GM10248 (cell line): ENCODE measurements at places on chromosomes 12 and 14.

DNA sequence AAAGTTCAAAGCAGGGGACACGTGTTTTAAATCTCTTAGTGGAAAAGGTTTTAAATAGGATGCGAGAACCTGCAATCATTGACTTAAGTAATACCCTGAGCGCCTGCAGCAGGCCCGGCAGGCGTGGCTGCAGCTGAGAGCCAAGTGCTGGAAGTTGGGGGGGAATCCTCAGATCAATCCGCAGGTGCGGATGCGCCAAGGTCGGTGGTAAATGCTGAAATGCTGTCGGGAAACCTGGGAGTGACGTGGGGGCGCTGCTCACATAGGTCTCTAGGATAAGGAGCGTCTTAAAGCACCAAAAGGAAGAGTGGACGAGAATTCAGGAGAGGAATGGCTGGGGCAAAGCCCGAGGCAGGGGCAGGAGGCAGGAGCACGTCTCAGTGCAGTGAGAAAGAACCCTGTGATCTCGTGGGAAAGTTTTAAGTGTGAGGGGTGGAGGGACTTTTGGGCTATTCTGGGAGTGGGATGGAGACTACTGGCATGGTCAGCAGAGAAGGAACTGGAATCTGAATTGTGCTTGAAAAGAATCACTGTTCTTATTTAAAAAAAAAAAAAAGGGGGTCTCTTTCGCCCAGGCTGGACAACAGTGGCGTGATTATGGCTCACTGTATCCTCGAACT, 883 bp upstream of the CDCA4 start:
- DNase-seq: no peak

- DNase-seq: no peak
These were observed 28.6 kb upstream of the ARL1 start for GRCh38 chr12:101436136-101436535.

DNA sequence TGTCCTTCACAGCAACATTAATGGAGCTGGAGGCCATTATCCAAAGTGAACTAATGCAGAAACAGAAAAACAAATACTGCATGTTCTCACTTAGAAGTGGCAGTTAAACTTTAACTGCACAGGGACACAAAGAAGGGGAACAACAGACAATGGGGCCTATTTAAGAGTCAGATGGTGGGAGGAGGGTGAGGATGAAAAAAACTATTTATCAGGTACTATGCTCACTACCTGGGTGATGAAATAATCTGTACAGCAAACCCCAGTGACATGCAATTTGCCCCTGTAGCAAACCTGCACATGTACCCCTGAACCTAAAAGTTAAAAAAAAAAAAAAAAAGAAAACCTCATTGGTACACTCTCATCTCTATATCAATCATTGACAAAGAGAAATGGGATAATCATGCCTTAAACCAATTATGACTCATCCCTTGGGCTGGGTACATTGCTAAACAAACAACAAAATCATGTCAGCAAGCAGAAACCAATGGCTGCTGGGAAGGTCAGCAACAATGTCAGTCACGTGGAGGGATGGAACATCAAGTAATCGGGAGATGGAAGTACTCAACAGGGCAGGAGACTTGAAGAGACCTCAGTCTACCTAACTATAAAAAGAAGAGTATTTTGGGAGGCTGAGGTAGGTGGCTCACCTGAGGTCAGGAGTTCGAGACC, 479.2 kb downstream of the RMST start:
- no peak for DNase-seq

GRCh38 chr12:27969624-27970400, 2.7 kb downstream of the PTHLH start:
- peak; percentile 69 for DNase-seq

- no peak for DNase-seq
These were observed 43.2 kb downstream of the KRT80 start for GRCh38 chr12:52148464-52149181.

DNA sequence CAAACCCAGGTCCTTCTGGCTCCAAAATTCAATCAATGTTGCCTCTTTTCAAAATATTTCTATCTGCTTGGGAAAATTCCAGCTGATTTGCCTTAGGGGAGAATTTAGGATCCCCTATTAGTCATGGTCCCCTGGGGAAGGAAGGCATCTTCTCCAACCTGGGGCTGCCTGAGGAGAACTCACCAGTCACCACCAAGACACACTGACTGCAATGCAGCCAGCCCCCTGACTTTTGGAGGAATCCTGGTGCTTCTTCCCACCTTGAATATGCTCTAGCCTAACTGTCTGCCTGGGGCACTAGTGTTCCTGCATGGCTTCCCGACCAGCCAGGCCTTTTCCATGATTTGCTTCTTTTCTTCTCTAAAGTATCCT, 71.8 kb upstream of the BCL2L14 start:
- no peak for DNase-seq

DNA sequence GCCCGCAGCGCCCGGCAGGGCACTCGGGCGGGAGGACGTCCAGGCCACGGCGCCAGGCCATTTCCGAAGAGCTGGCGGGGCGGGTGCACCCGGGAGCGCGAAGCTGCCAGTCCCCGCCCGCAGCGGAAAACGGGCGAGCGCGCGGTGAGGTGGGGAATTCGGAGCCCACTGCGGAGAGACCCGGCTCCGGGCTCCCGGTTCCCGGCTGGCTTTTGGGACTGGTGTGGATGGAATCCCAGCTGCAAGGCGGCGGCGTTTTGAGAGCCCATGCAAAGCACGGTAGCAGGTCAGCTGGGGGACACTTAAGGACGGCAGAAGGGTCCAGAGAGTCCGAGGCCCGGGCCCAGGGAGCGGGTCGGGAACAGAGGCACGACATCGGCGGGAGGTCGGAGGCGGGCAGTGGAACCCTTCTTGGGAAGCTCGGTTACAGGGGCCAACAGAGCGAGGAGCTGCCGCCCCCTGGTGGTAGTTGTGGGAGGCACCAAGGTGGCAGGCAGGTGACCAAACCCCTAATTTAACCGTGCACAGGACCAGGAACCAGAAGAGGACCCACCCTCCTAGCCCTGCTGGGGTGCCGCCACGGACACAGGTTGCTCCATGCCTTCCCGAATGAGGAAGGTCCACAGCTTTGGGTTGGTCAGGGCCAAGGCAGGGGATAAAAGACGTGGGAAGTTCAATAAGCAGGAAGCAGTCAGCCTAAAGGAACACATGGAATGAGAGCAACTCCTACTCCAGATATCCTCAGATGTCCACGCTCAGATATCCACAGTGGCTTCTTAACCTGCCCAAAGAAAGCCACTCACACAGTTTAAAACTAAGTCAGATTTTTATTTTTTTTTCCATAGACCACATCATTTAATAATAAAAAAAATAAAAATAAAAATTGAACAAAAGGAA, 685 bp upstream of the CDH24 start:
- DNase-seq: peak; percentile 90

DNA sequence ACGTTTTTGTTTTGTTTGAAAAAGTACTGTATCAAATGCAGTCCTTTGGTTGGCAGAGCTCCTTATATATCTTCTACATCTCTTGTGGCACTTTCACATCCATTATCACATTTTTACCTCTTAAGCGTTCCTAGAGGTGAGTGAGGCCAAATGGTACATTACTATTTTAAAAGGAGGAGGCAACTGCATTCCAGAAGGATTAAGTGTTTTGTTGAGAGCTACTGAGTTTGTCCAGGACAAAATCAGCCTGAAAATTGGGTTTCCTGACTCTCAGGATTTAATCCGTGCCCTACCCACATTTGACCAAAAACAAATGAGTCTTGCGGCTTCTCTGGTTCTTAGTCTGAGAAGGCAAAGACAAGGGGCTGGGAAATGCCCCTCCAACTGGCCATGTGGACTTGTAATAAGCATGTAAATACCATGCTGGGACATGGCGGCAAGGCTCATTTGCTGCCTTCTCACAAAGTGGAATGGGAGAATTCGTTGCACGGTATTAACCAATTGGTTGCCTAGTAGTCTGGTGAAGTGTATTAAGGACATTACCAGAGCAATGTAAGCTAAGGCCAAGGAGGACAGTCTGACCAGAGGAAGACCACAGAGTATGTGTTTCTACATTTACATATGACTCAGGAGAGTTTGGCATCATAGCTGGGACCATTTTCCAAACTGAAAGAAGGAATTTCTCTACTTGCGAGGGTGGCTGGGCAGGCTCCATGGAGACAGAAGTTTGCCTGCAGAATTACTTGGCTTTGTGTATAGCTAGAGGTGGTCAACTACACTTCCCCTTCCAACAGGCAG, 175.8 kb upstream of the PLXNC1 start:
- DNase-seq: no peak

GRCh38 chr12:83065562-83065961, 378.9 kb downstream of the TMTC2 start:
- no peak for DNase-seq

- no peak for DNase-seq
These were observed 187.7 kb upstream of the ATXN7L3B start for GRCh38 chr12:74349925-74350324.

DNA sequence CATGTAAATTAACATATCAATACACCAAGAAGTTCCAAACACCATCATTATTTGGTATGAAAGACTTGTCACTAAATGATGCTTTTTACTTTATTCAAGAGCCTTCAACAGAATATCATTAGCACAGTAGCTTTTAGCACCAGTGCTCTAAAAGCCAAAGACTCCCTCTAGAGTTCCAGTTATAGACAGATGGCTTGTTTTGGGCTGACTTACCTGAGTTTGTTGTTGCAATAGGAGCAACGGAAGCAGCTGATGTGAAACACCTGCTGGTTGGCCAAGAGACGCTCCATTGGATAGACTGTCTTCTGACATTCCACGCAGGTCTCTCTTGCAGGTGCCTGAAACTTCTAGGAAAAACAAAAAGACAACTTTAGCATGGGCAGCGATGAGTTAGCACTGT, 14.5 kb upstream of the CERS5 start:
- DNase-seq: no peak

DNA sequence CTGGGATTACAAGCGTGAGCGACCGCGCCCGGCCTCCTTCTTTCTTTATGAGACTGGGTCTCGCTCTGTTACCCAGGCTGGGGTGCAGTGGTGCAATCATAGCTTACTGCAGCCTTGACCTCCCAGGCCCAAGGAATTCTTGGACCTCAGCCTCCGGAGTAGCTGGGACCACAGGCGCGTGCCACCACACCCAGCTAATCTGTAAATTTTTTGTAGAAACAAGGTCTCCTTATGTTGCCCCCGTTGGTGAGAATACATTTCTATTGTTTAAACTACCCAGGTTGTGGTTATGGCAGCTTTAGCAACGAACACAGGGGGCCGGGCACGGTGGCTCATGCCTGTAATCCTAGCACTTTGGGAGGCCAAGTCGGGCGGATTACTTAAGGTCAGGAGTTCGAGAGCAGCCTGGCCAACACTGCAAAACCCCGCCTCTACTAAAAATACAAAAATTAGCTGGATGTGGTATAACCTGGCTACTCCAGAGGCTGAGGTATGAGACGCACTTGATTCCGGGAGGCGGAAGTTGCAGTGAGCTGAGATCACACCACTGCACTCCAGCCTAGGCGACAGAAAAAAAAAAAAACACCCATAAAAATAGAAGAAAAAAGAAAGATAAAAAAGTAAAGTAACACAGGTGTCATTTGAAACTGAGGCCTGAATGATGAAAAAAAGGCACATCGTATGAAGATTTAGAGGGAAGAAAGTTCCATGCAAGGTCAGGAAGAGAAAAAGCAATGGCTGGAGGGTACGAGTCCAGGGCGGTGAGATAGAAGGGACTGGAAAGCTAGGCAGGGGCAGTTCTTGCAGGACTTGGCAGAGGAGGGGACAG, 977 bp upstream of the TMEM120B start:
- DNase-seq: no peak

- DNase-seq: no peak
These were observed 14.1 kb downstream of the KRAS start for GRCh38 chr12:25236626-25237025.

DNA sequence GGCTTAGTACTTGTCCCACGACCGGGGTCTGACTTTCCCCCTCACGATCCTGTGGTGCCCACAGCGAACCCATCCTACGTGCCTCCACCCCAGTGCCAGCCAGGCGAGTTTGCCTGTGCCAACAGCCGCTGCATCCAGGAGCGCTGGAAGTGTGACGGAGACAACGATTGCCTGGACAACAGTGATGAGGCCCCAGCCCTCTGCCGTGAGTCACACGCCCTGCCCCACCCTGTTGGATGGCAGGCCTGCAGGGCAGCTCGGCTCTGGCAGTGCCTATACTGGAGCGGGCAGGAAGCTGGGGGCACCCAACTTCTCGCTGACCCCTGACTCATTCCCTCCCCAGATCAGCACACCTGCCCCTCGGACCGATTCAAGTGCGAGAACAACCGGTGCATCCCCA, 18.3 kb upstream of the LRP1-AS start:
- no peak for DNase-seq

GRCh38 chr12:42586268-42586667, 3.3 kb downstream of the PRICKLE1 start:
- DNase-seq: no peak

DNA sequence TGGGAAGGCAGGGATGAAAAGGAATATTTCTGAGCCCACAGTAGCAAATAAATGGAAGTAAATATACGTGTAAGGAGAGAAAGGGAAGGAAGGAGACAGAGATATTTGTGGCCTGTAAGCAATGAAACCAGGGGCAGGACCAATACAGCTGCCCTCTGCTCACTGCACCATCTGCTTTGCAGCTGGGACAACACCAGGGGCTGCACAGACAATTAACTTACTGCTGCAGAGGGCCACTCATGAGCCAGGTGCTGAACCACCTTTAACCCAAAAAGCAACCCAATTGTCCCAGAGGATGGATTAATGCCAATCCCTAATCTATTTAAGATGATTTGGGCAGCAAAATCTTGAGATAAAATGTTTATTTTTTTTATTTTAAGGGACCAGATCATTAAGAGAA, 30.6 kb upstream of the TMX1 start:
- no peak for DNase-seq

DNA sequence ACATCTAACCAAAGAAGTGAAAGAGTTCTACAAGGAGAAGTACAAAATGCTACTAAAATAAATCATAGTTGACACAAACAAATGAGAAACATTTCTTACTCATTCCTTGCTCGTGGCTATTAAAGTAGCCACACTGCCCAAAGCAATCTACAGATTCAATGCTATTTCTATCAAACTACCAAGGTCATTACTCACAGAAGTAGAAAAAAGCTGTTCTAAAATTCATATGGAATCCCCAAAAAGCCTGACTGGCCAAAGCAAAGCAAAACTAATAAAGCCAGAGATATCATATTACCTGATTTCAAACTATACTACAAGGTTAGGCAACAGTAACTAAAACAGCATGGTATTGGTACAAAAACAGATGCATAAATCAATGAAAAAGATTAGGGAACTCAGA, 305.6 kb downstream of the RPAP3 start:
- DNase-seq: no peak

- no peak for DNase-seq
These were observed 33.0 kb downstream of the RIMBP2 start for GRCh38 chr12:130683080-130683479.

DNA sequence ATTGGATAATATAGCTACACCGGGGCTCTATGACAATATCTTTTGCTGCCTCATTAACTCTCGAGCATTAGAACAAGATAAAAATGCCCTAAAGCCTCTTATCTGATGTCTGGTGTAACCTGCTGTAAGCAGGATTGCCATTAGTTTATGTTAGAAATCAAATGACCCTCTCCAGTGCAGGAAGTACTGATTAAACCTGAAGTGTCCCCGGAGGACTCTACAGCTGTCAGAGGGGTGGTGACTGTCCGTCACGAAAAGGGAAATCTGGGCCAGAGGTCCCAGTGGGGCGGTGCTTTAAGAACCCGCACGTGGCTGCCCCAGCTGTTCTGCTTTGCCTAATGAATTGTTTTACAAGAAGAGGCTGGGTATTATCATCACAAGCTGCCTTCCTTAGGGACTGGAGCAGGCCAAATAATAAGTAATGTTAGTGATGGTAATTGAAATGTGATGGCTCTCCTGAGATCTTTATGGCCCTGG, 55.7 kb downstream of the LIN52 start:
- DNase-seq: no peak
